Endothelial cell of coronary artery (primary cell): ENCODE measurements at places on chromosomes 4 and X. TPM values are rescaled to one million over a fixed set of nuclear protein-coding genes. Genes with fewer than 3 reads are reported as not detected.

Gene AMBN
- not detected in 2 replicates for total RNA-seq

Gene WDFY3
- total RNA-seq: 72.4 and 89.6 TPM in 2 replicates

Gene ENAM
- not detected in 2 replicates for total RNA-seq

Gene DDX60
- total RNA-seq: 11.2 and 17.0 TPM in 2 replicates

Gene LANCL3
- 0.19 and 0.81 TPM in 2 replicates for total RNA-seq

Gene SLC6A8
- total RNA-seq: 3.4 and 7.9 TPM in 2 replicates

Gene UBL4A
- 32.7 and 47.2 TPM in 2 replicates for total RNA-seq

Gene RTL3
- under 0.01 TPM in 1 of 2 replicates, not detected in the other for total RNA-seq
